ENCODE measurements at places on chromosomes 3 and 15.

DNA sequence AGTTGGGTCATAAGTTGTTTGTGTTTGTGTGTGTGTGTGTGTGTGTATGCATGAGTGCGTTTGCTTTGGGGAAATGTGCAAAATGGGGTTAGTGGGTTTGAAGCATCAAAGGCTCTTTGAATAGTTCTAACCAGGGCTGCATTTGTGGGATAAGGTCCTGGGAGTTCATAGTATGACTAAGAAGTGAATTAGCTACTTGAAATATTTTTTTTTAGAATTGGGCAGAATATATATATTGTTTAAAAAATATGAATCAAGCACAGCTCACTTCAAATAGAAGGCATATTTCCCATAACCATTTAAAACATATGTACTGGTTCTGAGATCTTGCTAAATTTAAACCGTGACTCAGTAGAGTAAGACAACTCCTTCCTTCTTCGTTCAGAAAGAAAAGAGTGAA is 43.1 kb downstream of the IGF2BP2 start:
- DNase-seq = no peak

DNA sequence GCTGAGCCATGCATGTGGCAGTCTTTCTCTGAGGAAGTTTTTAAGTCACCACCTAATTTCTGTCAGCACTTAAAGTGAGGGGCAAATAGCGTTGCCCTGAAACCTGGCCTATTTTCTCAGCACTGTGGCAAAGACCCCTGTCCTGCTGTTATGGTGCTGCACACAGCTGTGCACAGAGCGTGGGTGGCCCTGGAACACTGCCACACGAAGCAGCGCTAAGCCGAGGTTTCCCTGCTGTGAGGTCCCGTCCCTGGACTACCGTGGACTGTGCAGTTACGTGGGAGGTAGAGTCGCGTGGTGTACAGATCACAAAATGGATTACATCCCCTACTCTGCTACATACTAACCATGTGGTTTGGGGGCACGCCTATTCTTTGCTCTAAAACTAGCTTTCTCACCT is 101.6 kb upstream of the NR2E3 start:
- DNase-seq = no peak

- no peak for DNase-seq
Observed at GRCh38 chr3:78857494-78858111, 910.2 kb downstream of the ROBO1 start.

GRCh38 chr15:48802257-48802656 is 8.6 kb downstream of the CEP152 start:
- no peak for DNase-seq

- no peak for DNase-seq
Observed at GRCh38 chr3:133271539-133271938, 128.3 kb upstream of the BFSP2 start.
